ENCODE measurements at places on chromosomes 5 and 9. TPM values are rescaled to one million over a fixed set of nuclear protein-coding genes. Genes with fewer than 3 reads are reported as not detected.

The CMBL gene
- polyA plus RNA-seq, result 22.0 TPM

The DDX4 gene
- polyA plus RNA-seq, result 0.21 TPM

The CARTPT gene
- polyA plus RNA-seq, result not detected

GRCh38 chr5:141149812-141150211 is at the start of gene PCDHB6:
Gene PCDHB6, plus strand, starts transcription at chr5:141150057. Its CDS starts 201 bp downstream, at chr5:141150258.
- DNase-seq, result peak; percentile 6

DNA sequence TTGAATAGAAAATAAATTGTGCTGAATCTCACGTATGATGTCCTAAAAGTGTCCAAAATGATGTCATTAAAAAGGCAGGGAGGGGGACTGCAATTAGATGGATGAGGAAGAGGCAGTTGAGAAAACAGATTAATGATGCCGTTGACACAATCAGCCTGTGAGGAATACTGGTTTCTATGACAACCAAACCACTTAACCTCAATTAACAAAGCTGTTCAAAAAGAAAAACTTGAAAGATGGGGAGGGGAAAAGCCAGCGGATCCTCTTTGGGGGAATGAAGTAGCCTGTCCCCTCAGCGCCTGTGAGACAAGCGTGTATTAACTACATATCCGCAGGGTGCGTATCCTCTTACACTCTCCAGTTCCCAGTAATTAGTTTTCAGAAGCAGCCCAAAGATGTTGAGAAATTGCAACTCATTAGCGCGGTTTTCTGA is 160.7 kb downstream of the TTC39B start:
- DNase-seq, result no peak

DNA sequence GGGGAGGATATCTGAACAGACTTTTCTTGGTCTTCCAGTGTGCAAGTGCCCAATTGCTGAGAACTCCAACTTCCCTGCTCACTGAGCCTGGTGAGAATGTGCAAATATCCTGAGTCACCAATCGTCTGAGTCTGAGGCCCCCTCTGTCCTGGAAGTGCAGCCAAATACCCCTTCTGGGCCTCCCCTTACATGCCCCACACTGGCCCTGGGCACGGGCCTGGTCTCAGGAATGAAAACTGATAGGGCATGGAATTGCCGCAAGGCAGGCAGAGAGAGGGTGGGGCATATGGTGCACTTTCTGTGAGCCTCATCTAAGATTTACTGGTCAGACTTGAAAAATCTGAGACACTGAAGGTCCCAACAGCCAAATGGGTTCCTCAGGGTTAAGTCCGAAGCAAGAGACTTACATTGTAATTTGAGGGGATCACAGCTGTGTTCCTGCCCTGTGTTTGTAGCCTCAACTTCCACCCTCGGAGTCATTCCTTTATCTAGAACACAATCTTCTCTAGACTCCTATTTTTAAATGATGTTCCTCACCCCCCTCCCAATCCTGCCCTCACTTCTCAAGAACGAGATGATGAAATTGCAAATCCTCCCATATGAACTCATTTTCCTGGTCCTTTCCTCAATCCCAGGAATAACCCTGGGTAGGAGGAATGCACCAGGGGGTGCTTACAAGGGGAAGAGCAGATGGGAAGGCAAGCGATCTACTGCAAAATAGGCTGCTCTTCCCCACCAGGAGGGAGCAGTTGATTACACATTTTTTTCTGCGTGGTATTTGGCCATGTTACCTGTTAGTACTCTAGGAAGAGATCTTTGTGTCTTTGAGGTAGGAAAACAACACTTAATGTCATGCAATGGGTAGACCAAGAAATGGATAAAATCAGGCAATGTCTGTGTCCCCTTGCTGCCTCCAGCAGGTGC is 34.6 kb upstream of the ARHGAP26 start:
- no peak for DNase-seq

GRCh38 chr9:122228568-122229484 is at the start of gene LHX6:
Gene LHX6, minus strand, starts transcription at chr9:122228957. Its CDS starts 217 bp downstream, at chr9:122228740.
- DNase-seq, result no peak

GRCh38 chr5:177372034-177372896 is 12.0 kb upstream of the SLC34A1 start:
- no peak for DNase-seq

- DNase-seq, result no peak
Measured at GRCh38 chr5:77214151-77214550, 3.7 kb downstream of the PDE8B start.

- no peak for DNase-seq
Measured at GRCh38 chr5:61808909-61809308, 476.9 kb downstream of the ZSWIM6 start.
